ENCODE measurements at places on chromosomes 2 and 18.

DNA sequence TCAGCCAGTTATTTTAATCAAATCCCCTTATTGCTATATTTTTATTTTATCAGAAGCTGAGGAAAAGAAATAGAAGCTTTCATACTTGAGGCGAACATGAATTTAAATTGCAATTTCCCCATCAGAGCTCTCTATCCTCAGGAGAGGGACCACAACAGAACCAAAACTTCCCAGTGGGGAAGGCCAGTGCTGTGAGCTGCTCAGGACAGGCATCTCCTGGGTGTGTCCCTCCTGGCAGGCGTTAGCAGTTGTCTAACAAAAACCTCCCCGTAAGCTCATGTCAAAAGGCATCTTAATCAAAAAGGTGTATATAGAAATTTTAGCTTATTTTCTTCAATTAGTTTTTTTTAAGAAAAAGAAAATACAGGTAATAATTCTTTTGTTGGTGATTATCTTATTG, 93.0 kb downstream of the PID1 start:
- DNase-seq = no peak

GRCh38 chr18:47826157-47827074, 104.0 kb downstream of the SMAD2 start:
- no peak for DNase-seq

DNA sequence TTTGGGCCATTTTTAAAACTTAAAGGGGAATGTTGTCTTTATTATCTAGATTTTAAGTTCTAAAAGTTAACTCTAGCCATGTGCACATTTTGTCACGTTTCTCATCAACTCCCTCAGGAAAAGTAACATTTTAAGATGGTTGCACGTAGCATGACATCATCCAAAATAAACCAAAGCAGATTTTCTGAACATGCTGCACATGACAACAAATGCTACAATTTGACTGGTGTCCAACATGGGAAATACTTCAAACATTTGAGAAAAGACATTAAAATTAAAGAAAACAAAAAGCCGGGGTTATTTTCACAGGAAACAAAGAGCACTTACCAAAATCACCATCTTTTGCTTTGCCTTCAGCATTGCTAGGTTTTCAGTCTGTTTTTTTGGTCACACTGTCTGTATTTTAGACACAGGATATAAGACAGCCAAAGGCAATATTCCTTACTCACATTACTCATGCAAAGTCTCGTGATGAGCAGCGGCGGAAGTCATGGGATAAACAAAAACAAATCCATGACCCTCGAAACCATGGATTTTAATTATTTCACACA, 51.3 kb upstream of the RND3 start:
- DNase-seq = no peak

- DNase-seq = no peak
Observed at GRCh38 chr18:74251297-74252038, 40.3 kb downstream of the CYB5A start.

GRCh38 chr2:55556809-55557208, 37.3 kb downstream of the CFAP36 start:
- no peak for DNase-seq

GRCh38 chr2:182377467-182377866, 49.4 kb downstream of the PDE1A start:
- DNase-seq = no peak

GRCh38 chr2:211494536-211494935, 938.1 kb downstream of the CPS1 start:
- no peak for DNase-seq

GRCh38 chr2:230205721-230206120, 14.1 kb downstream of the SP110 start:
- no peak for DNase-seq

- DNase-seq = no peak
Observed at GRCh38 chr2:228048838-228049490, 132.5 kb downstream of the SPHKAP start.

DNA sequence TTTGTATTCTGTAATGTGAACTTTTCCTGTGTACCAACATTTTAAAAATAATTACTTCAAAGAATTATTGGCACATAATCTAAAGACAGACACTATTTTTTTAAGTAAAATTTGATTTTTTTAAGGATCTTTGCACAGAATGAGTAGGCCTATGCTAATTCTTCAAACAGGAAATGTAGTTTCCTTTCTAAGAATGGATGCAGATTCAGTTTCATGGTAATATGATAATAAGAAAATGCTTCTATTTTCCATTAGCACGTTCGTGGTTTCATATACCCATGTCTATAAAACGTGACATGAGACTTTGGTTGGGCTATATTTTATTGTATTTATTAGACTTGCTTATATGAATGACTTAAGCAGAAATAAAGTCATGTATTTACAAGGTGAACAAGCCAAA, 191.8 kb upstream of the RBBP8 start:
- no peak for DNase-seq

DNA sequence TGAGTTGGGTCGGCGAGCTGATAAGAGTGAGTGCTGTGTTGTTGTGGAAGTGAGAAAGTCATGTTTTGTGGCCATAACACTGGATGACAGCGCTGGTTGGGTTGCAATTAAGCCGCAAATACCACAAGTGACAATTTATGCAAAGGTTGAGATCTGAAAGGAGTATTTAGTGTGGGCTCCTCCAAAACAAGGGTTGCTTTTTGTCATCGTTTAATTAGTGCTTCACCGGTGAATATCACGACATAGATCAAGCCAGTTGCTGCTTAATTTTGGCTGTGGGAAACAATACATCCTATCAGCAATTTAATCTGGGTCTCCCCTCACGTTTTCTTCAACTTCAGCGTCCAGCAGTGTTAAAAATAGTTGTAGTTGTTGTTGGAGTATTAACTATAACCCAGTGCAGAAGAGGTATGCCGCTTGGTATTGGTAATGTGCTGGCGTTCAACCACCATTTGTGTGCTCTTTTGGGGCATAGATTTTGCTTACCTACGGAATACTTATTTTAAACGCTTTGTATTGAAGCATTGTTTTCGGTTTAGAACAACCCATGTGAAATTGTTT, 662 bp downstream of the ACVR2A start:
- DNase-seq = no peak

GRCh38 chr2:172726172-172726735, 9.4 kb upstream of the RAPGEF4 start:
- no peak for DNase-seq

- DNase-seq = no peak
Observed at GRCh38 chr2:4973354-4973753, 718.8 kb upstream of the SOX11 start.

- DNase-seq = peak; percentile 94
Observed at GRCh38 chr2:241315879-241316631, at the start of gene SEPTIN2. Gene SEPTIN2 (plus strand): TSS chr2:241315925. CDS start chr2:241324233, 8,308 bp downstream.

DNA sequence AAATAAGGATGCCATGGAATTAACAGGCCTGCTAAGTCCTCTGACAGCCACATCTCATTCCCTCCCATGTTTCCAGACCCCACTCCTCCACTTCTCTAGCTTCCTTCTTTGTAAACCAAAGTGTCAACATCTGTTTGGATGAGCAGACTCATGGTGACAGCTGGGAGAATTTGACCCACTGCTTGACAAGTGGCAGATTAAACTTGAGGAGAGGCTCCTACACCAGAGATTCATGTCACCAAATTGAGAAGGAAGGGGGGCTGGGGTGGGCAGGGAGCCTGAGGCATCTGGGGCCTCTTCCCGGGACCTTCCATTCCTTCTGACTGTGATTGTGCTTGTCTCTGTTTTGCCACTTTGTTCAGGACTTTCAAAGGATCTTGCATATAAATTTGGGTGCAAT, 41.0 kb upstream of the IGFBP5 start:
- no peak for DNase-seq

- peak; percentile 58 for DNase-seq
Observed at GRCh38 chr2:119431155-119431975, at the start of gene TMEM37. Gene TMEM37 (plus strand): TSS chr2:119431854. CDS start chr2:119431904, 50 bp downstream.

- DNase-seq = no peak
Observed at GRCh38 chr2:31483246-31483645, 68.7 kb upstream of the XDH start.

GRCh38 chr18:74836296-74837139, 238.8 kb downstream of the ZNF407 start:
- DNase-seq = no peak

GRCh38 chr2:47226132-47226922, 71.2 kb upstream of the STPG4 start:
- no peak for DNase-seq

DNA sequence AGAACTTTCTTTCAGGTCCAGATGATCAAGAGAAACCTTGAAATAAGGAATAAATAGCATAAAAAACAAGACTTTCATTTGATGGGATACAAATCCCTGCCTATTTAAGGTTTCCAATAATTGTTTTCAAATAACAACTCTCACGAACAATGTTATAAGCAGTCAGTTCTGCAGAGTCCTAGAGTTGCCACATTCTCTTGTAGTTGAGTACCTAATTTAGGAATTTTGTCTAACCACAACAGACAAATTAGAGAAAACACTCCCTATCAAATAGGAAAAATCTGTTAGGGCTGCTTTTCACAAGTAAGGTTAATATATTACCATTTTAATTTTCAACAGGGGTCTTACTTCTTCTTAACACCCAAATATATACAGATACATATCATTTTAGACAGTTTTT, 130.1 kb upstream of the CDH20 start:
- DNase-seq = no peak

DNA sequence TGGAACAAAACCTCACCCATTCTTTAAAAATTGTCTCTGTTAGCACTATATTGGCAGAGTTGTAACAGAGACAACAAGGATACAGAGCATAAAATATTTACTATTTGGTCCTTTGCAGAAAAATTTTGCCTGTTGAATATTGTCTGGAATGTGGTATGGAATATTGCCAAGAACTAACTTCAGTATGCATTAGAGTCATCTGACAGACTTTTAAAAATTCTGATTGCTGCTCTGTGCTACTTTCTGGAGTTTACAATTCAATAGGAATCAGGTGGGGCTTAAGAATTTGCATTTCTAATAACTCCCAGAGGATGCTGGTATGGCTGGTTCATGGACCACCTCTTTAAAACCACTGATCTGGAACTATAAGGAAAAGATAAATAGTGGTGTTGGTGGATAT, 32.8 kb upstream of the NYAP2 start:
- DNase-seq = no peak

GRCh38 chr2:240875228-240876034, 6.8 kb downstream of the AGXT start:
- DNase-seq = no peak

DNA sequence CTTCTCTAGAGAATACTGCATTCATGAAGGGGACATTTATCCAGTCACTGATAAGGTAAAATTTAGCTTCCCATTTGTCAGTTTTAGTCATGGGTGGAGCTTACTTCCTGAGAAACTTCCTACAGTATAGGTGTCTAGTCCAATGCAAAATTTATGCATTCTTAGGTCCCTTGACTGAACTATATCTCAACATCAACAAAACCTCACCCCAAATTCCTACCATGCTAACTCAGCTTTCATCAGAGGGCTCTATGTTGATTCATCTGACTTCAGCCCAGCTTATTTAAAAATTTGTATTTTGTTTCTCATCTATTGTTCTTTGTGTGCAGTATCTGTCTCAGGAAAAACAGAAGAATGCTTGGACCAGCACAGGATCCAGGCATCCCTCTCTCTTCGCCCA, 296.4 kb upstream of the ACVR2A start:
- DNase-seq = no peak

DNA sequence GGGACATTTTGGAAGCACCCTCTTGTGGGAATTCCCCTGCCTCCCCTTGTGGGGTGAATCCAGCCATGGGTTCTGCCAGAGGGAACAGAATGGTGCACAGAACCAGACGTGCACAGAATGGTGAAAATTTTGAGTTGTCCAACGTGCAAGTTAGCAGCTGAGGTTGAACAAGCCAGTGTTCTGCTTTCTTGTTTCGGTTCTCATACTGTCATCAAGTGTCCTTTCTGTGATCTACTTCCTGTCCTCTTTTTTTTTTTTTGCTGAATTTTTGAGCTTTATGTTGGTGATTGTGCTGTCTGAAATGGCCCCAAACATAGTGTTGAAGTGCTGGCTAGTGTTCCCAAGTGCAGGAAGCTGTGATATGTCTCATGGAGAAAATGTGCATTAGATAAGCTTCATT, 21.5 kb upstream of the REEP1 start:
- no peak for DNase-seq

- no peak for DNase-seq
Observed at GRCh38 chr2:138622613-138623012, 121.0 kb downstream of the SPOPL start.

- no peak for DNase-seq
Observed at GRCh38 chr18:52936931-52937330, 596.9 kb downstream of the DCC start.

GRCh38 chr2:75728614-75729419, 18.1 kb upstream of the GCFC2 start:
- DNase-seq = no peak

- DNase-seq = no peak
Observed at GRCh38 chr2:230749111-230749510, 36.5 kb downstream of the CAB39 start.

DNA sequence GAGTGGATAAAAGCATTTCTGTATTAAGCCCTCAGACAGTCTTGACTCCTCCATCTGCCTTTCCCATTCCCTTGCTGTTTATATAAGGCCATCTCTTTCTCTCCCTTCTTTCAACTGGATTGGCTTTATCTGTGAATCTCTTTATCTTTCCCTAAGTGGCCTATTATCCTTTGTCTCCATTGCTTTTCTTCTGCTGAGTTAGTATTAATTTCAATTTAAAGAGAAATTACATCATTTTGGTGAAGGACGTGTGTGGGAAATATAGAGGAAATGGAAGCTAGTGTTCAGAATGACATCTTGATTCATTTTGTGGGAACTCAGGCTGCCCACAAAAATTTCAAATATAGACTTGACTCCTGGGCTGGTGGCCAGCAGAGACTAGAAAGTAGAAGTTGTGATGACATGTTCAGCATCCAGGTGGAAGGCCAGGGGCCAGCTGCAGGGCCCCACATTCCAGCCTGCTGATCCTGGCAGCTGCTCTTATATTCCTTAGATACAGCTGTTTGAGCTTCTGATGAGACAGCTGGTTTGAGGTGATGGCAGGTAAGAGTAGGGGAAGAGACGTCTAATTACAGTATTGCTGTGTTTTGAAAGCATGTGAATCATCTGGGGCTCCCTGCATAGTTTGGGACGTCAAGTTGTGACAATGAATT, 52.3 kb downstream of the DIS3L2 start:
- DNase-seq = no peak

DNA sequence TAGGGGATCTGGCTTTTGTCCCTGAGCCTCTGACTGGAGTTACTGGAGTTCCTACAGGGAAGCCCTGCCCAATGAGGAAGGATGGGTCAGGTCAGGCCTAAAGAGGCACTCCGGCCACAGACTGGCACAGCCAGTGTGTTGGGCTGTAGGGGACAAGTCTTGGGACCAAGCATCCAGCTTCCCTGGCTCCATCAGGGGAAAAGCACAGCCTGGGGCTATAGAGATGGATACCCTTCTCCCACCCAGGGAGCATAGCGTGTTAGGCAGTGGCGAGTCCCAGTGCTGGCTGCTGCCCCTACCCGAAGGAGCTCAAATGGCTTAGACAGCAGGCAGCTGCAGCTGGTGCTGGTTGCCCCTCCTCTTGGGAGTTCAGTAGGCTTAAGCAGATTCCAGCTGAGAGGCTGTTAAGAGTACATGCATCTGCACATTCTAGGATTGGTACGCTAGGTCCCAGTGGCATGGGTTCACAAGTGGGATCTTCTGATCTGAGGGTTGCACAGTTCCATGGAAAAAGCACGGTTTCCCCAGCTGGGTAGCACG, 111.4 kb downstream of the DCDC2C start:
- no peak for DNase-seq

- peak; percentile 84 for DNase-seq
Observed at GRCh38 chr2:229800997-229801754, 86.8 kb upstream of the DNER start.

- no peak for DNase-seq
Observed at GRCh38 chr2:37892436-37893114, 32.5 kb upstream of the RMDN2 start.

Measured in activated CD8-positive, alpha-beta memory T cell treated with anti-CD3 and anti-CD28 coated beads for 24 hours (primary cell).